CD4-positive, CD25-positive, alpha-beta regulatory T cell (primary cell): ENCODE measurements at places on chromosomes 6 and 20.

DNA sequence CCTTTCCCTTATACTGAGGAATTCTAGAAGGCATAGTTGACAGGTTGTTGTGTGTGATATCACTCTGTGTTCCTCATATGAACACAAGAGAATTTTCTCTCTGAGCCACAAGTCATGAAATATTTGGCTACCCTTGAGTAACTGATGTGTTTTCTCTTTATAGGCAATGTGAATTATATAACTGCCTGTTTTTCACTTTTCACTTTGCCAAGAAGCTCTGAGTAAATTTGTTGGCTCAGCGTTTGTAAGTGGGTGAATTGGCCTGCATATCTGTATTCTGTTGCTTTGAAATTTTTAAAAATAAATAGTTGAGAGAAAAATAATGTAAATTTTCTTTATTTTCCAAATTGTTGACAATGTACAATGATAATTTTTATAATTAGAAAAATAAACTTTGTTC, 5.2 kb upstream of the BTBD9 start:
- no peak for DNase-seq

DNA sequence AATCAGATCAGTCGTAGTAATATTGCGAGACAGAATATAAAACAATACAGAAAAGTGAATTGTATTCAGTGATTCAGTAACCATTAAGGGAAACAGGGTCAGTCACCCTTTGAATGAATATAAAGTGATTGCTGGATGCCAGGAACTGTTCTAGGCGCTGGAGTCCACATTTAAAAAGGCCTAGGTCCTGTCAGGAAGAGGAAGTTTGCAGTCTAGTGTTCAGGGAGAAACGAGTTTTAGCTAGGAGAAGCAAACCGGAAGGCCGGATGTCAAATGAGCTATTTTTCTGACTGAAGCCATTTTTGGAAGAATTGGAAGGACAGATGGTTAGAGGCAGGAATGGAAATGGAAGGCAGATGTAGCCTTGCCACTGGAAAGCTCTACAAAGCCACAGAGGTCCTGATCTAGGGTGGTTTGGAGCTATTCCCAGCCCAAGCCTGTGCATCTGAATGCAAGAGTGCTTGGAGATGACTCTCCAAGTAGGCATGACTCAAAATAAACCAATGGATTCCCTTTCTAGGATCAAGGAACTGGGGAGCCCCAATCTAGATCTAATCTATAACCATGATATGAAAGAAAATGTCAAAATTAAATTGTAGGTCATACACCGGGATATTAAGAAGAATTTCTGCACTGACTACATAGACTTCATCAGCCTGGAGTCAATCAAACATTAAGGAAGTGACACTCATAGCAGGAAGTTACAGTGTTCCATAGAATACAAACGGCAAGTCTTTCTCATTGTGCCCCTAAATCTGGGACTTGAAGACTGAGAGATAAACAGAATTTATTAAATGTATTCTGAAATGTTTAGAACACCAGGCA, 36.8 kb upstream of the CDKAL1 start:
- DNase-seq = no peak

GRCh38 chr20:24442909-24443308, 26.5 kb upstream of the SYNDIG1 start:
- no peak for DNase-seq

DNA sequence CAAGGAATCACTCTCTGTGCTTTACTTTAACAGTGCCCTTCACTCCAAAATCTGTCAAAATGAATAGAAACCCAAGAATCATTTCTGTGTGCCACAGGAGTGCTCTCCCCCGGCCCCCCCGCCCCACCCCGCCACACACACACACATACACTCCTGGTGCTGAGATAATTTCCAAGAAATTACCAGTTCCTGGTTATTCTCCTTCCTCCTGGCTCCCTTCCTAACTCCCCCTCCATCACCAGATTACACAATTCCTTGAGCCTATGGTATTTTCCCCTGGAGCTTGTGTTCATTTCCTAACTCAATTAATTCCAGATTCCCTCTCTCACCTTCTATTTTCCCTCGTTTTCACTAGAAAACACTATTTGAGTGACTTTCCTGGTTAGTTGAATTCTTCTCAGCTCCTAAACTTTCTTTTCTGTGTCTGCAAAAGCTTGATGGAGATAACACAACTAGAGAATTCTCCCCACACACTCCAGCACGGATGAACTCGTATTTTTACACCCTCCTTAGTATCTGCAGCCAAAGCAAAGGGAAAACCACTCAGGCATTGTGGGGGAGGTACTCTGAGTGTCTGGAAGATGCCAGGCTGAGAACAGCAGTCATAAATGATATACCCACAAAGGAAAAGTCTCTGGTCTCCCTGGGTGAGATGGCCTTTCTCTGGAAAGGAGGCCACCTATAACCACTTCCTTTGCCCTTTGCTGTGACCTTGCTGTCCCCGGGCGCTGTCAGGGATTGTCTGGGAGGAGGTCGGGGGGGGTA, 1.9 kb upstream of the SLC24A3 start:
- no peak for DNase-seq

GRCh38 chr6:44539701-44540355, 152.3 kb downstream of the CDC5L start:
- DNase-seq = no peak
